ENCODE measurements at places on chromosomes 11 and 22.

GRCh38 chr22:39745789-39746188 is 147.8 kb downstream of the ENTHD1 start:
- no peak for DNase-seq

GRCh38 chr22:48850658-48851287 is 976.9 kb downstream of the BRD1 start:
- DNase-seq: no peak

DNA sequence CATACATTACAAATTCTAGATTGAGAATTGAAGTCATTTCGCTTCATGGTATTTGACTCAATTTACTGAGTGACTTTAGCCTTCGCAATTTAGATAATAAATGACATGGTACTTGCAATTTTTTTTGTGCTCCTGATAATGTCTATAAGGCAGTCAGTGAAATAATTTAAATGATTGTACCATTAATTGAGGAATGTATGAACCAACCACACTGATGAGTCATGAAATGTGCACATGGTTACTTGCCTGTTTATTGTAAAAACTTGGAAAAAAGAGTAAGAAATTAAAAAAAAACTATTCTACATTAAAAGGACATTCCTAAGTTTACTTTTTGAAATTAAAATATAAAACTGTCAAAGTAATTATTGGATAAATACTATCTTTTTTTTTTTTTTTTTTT is 43.3 kb downstream of the DNAJC24 start:
- no peak for DNase-seq

- no peak for DNase-seq
Observed at GRCh38 chr11:77636731-77637344, 756 bp downstream of the CLNS1A start.

DNA sequence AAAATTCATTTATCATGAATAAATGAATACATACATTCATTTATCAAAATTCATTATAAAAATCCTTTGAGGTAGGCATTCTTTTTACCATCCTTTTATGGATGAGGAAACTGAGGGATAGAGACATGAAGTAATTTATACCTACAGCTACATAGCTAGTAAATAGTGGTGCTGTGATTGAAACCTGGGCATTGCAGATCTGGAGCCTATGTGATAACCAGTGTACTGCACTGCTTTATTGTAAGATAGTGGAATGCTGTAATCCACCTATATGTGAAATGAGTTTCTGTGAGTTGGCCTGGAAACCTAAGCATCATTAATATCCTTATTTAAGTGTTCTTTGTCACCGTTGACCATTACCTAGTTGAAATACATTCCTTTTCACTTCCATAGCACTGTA is 4.5 kb downstream of the QSER1 start:
- no peak for DNase-seq

DNA sequence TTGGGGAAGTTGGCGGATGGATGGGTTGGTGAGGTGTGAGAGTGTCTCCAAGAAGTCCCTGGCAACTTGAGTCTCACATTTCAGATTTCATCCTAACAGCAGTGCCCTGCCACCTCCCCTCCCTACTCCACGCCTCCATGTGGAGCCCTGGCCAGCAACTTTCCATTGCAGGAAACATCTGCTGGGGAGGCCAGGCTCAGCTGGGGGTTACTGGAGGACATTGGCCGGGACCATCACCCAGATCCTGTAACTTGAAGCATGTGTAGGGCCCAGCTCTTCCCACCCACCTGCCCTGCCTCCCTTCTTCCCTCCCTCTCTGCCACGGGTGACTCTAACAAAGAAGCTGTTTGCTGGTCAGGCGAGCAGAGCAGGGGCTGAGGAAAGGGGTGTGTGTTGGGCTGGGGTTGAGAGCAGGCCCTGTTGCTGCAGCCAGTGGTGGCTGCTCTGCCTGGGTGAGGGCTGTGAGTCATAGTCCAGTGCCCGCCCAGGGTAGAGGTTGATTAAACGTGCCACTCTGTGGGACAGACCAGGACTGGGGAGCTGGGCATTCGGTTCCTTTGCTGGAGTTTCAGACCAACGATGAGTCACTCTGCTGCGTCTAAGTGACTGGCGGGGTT is 64.0 kb downstream of the SCN3B start:
- peak; percentile 82 for DNase-seq

Data from right hindlimb (tissue), 1 donor.